Left hindlimb (tissue), 1 donor: ENCODE measurements at places on chromosomes 11 and 22.
A peak's percentile ranks its signal among the peaks of the same experiment; 100 is the strongest.

DNA sequence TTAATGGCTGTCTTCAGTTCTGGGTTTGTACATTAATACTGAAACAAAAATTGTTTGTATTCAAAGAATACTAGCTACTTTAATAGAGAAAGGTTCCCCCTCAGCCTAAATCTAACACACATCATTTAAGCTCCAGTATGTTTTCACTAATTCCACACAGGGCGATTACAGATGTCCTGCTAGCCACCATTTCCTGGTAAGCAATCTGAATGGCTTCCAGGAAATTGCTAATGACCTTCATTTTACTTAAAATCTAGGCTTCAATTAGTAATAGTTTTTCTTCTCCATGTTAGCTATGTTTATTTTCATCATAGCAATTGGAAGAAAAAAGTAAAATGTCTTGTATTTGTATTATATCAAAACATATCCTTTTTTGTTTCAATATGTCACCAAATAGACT is 132.8 kb downstream of the SOX6 start:
- DNase-seq = no peak

DNA sequence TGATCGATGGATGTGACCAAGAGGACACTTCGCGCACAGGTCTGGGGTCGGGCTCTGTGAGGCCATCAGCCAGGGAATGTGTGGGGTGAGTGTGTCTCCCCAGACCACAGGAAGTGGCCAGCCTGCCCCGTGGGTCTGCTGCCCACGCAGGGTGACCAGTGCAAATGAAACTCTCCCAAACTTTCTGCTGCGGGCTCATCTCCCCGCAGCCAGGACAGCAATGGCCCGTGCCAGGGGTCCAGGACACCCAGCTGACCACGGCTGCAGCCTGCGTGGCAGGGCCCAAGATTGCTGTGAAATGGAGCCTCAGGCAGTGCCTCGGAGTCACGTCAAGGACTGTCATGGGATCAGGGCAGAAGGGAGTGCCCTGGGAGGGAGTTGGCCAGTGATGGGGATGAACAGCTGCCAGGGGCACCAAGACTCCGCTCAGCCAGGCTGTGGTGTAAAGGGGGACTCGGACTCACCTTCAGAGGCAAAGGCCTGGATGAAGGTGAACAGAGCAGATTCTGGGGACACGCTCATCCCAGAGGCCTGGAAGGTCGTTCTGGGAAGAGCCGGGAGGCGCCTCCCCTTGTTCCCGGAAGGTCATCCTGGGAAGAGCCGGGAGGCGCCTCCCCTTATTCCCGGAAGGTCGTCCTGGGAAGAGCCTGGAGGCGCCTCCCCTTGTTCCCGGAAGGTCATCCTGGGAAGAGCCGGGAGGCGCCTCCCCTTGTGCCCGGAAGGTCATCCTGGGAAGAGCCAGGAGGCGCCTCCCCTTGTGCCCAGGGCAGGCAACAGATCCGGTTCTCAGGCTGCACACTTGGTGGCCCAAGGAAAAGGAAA is 252.6 kb downstream of the BRD1 start:
- peak; percentile 18 for DNase-seq

- no peak for DNase-seq
Observed at GRCh38 chr11:115670538-115671205, 166.5 kb upstream of the CADM1 start.

- DNase-seq = no peak
Observed at GRCh38 chr11:96130061-96130620, 206.2 kb upstream of the MTMR2 start.

- no peak for DNase-seq
Observed at GRCh38 chr11:125626288-125626950, 1.5 kb downstream of the CHEK1 start.

DNA sequence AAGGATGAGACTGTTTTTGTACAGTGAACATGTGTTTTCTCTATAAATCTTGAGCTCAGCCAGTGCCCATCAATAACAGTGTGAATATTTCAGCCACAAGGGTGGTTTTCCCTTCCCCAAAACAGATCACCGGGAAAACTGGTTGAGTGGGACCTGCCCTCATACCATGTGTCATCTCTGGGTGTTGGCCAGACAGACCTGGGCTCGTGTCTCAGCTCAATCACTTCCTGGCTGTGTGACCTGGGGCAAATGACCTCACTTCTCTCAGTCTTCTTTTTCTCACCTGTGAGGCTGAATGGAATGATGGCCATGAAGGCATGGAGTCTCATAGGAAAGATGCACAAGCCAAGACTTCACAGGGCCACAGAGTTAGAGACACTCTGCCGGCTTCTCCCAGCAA is 74.7 kb downstream of the COMMD9 start:
- DNase-seq = no peak

DNA sequence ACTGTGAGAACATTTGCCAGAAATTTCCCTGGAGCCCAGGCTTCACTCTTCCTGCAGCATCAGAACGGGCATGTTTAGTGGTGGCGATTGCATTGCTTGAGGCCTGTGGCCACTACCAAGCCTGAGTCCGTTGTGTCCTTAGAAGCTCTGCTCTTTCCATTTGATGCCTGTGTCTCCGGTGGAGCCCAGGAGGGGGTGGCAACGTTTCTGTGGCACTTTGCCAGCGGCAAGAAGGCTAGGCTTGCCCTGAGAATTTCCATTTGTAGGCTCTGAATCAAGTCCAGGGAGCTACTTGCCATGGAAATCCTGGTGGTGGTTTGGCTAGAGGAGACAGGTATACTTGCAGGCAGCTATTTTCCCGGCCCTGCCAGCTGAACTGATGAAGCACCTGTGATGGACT is 47.1 kb downstream of the ADAMTS8 start:
- DNase-seq = no peak

DNA sequence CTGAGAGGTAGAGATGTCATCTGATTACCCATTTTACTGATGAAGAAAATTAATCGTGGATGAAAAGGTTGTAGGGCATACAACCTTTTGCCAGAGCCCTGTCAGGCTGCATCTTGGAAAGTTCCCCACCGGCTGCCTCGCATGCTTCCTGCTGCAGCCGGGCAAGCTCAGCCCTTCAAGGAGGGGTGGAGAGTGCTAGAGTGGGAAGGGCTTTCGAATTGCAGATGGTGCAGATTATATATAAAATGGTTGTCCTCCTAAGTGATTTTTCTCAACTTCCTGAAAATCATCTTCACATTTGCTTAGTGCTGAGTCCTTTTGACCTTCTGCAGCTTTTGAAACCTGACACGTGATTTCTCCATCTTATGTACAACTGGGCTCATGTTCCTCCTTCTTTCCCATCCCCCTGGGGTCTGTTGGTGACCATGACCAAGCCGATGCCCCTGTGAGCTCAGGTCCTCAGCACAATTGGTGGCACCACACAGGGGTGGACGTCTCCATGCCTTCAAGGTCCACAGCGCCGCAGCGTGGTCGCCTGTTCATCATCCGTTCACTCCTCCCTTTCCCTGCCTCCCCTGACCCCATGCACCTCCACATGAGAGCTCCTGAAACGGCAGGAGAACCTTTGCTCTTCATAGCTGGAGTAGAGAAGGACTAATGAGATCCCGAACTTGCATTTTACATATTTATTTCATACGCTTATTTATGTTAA is 47.6 kb upstream of the MYO18B start:
- no peak for DNase-seq

GRCh38 chr11:84420271-84420670 is 1134.1 kb upstream of the CCDC90B start:
- DNase-seq = no peak

- no peak for DNase-seq
Observed at GRCh38 chr22:32674925-32675825, 126.3 kb upstream of the TIMP3 start.

DNA sequence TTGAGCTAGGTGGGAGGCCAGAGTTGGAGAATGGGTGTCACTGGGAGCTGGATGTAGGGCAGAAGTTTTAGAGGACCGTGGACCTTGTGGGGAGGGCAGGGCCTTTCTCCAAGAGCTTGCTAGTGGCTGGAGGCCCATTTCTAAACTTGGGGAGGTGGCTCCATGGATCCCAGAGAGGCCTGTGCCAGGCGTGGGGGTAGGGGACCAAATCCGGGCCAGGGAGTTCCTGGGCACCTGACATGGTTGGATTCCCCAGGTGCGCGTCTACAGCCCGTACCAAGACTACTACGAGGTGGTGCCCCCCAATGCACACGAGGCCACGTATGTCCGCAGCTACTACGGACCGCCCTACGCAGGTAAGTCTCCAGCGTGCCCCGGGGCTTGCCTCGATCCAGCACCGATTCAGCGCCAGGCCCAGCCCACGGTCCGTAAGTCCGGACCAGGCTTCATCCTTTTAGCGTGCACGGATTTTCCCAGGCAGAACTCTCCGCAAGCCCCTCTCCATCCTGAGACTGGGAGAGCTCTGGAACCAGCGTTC is 14.2 kb downstream of the PLEKHB1 start:
- no peak for DNase-seq

- no peak for DNase-seq
Observed at GRCh38 chr11:100637706-100638105, 49.4 kb upstream of the ARHGAP42 start.

DNA sequence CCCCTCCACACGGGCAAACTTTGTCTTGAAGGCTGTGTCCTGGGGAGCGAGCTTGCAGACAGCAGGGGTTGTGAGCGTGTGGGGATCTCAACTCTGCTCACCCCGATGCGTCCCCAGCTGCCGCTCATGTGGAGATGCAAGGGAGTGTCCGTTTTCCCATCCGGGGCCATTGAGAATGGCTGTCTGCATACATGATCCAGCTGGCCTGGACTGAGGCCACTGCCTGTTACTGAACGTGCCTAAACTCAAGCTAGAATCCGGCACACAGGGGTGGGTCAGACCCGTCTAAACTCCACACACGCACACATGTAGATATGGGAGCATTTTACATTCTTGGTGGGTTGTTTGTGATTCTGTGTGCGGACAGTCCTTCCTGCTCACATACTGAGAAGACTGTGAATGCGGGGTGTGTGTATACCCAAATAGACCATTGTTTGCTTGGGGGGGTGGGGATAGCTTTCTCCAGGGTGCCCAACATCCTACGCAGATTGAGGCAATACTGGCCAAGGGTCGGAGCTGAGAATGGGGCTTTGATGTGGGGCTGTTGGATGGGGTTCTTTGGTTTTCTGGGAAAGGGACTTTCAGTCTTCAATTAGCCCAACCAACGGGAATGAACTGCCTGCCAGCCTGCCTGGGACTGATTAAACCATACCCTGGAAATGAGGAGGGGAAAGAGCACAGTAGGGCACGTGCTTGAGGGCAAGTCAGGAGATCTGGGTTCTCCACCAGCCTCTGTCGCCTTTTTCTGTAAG is 60.4 kb downstream of the ST3GAL4 start:
- DNase-seq = peak; percentile 90

DNA sequence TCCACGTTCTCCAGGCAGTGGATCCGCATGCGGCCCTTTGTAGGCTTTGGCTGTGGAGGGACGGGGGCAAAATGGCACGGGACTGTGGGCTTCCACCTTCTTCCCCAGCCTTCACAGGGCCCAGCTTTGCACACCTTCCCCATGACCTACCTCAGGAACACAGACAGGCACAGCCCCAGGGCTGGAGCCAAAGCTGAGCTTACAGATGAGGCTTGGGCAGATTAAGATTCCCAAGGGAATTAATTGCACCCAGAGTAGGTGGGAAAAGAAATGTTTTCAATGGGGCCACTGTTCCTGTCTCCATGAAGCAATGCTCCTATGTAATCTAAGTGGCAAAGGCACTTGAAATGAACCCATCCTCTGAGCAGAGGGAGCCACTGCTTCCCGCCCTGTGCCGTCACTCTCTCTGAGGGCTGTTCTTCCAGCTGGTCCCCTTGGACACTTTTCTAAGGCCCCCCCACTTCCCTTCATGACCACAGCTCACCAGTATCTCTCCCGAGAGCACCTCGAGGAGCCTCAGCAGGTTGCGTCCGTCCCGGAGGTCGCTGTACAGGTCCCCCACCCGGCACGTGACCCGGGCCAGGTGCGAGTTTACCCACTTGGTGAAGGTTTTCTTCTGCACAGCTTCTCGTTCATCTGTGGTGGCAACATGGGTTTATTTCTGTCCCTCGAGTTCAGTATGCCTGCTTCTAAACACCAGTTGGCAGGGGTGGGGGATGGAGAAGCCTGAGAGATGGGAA is 13.5 kb downstream of the SPTBN2 start:
- DNase-seq = no peak

- DNase-seq = no peak
Observed at GRCh38 chr11:78914503-78914902, 339.8 kb upstream of the NARS2 start.

DNA sequence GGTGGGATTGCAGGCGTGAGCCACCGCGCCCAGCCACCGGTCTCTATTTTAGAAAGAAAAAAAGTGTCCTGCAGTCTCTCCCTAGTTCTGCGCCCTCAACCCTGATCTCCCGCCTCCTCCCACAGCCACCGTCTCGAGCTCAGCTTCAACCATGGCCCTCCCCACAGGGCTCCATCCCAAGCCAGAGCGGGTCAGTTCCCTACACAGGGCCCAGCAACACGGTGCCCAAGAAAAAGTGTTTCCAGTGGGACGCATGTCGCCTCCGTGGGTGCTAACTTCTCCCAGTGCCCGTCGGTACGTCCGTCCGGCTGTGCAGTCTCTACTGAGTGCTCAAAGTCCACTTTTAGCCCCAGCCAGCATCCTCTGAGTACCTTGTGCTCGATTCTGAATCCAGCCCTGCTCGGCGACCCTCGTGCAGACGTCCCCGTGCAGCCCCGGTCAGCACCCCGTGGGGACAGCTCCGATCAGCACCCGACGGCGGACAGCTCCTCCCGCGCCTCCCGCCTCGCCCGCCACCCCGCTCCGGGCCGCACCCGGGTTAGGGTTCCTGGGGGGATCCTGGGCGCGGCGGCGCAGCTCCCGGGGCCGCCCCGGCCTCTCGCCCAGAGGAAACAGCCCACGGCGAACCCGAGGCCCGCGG is 657 bp upstream of the MAPK8IP2 start:
- DNase-seq = peak; percentile 72

DNA sequence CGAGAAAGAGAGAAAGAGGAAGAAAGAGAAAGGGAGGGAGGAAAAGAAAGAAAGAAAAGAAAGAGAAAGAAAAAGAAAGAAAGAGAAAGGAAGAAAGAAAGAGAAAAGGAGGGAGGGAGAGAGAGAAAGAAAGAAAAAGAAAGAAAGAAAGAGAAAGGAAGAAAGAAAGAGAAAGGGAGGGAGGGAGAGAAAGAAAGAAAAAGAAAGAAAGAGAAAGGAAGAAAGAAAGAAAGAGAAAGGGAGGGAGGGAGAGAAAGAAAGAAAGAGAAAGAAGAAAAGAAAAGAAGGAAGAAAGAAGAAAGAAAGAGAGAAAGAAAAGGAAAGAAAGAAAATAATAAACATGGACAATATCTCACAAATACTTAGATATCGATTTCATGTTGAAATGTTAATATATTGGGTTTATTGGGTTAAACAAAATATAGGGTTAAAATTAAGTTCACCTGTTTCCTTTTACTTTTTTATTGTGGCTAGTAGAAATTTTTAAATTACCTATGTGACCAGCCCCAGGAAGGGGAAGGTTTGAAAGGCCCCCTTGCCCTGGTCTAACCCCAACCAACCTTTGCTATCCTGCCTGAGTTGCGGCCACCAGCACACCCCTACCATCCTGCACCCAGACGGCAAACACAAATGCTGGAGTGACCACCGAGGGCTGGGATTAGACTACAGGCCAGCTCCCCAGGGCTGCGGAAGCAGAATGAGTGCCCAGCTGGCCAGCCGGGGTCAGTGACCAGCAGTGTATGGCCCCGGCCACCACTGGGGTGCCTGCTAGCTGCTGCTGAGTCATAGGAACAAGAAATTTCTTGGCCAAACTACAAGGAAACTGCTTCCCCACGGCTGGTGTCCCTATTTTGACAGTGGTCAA is 81.0 kb upstream of the FGF3 start:
- DNase-seq = no peak

- DNase-seq = no peak
Observed at GRCh38 chr11:130631119-130631518, 182.7 kb downstream of the ADAMTS15 start.
